ENCODE measurements at places on chromosomes 3 and 15.

DNA sequence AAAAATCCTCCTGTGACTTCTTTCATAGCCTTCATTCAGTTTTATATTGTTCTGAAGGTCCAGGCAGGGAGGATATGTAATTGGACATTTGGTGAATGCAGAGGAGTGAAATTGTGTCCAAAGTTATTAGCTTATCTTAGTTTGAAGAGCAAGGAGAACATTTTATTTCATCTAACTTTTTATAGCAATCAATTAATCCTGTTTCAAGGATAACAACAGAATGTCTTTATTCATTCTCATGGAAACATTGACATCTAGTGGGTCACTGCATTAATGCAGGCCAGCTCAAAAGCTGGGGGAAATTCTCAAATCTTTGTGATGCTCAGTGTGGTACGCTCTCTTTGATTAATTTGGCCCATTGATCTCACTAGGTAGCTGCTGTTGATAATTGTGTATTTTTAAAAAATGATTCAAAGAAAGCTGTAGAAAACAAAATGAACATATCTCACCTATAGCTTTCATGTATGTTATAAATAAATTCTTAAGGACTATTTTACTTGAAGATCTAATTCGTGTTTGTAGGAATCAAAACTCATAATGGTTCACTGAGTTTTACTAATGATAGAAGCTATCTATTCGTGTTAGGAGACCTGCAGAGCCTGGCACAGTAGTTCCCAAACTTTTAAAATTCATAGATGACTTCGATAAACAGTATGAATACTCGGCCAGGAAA lies 150.8 kb upstream of the KCNMB2 start:
- DNase-seq = peak; percentile 38

DNA sequence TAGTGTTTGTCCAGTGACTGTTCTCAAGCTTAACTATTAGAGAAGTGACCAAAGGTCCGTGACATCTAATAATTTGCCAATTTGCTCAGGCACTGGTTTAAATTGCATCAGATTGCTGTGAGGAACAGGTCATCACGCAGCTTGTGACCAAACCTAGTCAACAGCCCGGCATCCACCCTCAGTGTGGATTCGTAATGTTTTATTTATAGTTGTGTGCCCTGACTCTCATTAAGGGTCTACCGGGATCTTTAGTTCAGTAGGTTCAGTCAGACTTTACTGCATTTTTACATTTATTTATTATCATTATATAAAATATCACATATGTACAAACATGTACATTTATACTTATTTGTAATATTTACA lies 46.4 kb upstream of the PGPEP1L start:
- DNase-seq = no peak

DNA sequence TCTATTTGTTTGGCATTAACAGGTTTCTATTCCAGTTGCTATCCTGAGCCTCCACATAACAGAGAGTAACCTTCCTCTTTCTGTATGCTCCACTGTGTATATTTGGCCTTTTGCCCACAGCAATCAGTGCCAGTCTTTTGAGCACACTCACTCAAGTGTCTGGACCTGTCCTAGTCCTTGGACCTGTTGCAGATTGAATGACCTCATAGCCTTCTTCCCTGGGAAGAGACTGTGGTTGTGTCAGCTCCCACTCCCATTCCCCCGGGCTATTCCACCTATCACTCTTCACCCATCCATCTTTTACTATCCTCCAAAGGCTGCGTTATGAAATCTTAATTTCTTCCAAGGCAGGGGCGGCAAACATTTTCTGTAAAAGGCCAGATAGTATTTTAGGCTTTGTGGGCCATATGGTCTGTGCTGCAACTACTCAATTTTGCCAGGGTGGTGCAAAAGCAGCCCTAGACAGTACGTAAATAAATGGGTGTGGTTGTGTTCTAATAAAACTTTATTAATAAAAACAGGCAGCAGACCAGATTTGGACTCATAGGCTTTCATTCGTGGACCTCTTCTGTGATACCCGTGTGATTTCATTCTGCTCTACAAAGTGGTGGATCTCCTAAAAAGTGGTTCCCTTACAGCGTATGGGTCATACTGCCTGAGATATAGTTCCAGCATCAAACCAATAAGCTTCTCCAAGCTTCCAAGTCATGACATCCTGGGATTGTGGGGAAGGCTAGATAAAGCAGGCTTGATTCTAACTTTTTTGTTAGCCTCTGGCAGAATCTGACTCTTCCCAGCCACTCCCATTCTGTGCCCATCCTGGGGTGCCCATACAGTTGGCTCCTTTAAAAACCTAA lies 57.4 kb downstream of the CDAN1 start:
- DNase-seq = no peak

- DNase-seq = no peak
Observed at GRCh38 chr3:87555290-87555689, 278.9 kb upstream of the POU1F1 start.

DNA sequence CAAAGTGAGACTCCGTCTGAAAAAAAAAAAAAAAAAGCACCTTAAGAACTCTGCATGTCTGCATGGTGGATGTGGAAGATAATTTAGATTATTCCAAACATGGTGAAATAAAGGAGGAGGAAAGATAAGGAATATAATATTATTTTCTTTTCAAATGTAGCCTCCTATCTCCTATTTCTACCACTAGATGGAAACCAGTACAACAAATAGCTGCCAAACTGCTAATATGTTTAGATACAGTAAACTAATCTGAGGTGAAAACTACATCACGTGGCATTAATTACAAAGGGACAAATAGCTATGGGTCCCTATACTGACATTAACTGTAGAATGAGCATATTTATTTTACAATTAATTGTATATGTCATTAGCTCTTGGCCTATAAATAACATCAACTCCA lies 197.8 kb downstream of the TBC1D5 start:
- DNase-seq = no peak

DNA sequence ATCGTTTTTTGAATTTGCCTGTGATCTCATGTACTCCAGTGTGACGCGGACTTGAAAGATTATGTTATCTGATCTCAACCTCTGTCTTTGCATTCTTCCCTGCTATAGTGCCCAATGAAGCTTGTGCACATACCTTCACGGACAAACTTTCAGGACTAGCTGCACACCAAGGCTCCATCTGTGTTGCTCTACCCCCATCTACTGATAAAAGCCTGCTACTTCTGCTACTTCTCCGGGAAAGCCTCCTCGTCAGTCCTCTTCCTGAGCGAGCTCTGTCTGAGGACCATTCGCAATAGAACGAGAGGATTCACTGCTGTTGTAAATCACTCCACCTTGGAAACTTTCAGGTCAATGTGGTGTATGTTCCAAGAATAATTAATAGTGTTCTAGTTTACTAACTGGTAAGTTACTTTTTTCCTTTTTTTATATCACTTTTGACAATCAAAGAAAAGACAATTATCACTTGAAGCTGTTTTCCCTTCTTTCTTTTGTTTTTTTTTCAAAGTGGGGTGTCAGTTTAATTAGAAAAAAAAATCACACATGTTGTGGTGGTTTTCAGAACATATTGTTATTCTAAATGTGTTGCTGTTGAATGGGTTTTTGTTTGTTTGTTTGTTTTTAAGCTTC lies 217.6 kb downstream of the ARRDC4 start:
- peak; percentile 67 for DNase-seq

DNA sequence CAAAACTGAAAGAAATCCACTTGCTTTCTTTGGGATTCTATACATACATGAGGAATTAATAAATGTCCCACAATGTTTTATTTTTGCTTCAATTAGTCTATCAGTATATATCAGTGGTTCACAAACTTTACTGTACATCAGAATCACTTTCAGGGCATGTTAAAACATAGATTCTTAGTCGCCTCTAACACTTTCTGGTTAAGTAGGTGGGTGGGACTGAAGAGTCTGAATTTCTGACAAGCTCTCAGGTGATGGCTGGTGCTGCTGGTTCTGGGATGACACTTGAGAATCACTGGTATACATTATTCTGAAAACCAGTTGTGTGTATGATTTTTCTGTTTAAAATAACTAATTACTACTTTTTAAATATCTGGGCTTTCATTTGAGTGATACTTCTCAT lies 393.3 kb downstream of the TBC1D5 start:
- no peak for DNase-seq

- DNase-seq = no peak
Observed at GRCh38 chr3:54712539-54712938, 215.3 kb downstream of the LRTM1 start.

DNA sequence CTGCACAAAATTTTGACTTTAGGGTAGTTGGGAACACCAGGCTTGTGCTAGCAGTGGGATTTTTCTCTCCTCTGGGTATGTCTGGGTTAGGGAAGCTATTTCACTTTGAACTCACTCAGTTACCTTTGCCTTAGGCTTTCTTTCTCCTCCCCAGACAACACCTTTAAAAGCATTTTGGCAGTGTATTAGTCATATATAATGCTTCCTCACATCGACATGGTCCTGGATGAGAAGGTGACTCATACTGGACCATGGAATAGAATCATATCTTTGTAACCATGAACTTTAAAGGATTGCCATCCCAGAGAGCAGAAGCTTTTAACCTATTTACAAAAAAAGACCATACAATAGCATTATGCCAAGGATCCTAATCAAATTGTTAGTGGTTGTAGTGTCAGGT lies 2.7 kb downstream of the RYR3 start:
- no peak for DNase-seq

- DNase-seq = no peak
Observed at GRCh38 chr3:172560026-172560425, 36.8 kb upstream of the TNFSF10 start.

- DNase-seq = peak; percentile 62
Observed at GRCh38 chr15:41827290-41827879, 507 bp upstream of the JMJD7 start.

DNA sequence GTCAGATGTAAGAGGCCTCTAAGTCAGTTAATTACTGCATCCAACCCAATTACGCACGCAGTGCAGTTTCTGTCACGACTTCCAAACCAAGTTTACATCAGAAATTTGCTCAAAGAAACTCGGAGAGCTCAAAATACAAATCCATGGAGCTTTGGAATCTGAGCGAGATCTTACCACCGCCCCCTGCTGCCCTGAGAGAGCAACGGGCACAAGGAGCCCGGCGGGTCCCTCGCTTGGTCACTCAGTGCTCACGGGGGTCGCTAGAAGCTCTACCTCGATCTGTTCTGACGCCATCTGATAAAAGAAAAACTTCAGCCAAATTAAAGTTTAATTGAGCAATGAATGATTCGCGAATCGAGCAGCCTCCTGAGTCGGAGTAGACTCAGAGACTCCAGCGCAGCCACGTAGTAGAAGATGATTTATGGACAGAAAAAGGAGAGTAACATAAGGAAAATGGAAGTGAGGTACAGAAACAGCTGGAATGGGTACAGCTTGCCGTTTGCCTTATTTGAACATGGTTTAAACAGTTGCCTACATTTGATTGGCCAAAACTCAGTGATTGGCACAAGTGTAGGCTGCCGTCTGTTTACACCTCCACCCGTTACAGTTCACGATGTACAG lies 232.7 kb upstream of the ATP10A start:
- DNase-seq = peak; percentile 39

DNA sequence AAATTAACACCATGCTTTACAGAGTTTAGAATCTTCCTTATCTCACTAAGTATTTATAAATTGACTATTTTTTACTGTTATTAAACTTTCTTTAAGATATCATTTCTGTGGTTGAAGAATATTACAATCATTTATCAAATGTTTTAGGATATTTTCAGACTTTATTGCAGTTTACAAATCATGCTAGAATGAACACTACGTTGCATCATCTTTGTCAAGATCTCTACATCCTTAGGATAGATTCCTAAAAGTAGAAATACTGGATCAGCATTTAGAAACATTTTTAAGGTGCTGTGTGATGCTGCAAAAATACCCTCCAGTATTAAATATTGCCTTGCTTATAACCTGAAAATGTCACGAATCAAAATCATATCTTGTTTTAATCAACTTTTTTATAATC lies 2.5 kb upstream of the PLD1 start:
- DNase-seq = no peak

- no peak for DNase-seq
Observed at GRCh38 chr3:151101270-151101969, 16.0 kb downstream of the MED12L start.

GRCh38 chr15:25903024-25903581 lies 40.0 kb upstream of the ATP10A start:
- DNase-seq = no peak

GRCh38 chr3:39165518-39165917 lies 12.1 kb upstream of the CSRNP1 start:
- DNase-seq = no peak

DNA sequence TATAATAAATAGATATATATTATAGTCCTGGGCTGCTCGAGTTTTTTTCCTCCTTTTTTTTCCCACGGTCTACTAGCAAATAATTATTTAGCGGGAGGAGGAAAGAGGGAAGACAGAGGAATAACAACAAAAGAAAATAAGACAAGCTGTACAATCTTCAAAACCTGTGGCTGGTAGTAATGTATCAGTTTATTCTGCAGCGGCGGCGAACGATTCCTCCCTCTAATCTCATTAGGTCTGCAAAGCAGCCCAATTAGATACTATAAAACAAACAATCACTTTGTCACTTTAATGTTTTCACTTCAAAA lies 390 bp upstream of the TLE3 start:
- DNase-seq = no peak

GRCh38 chr15:37865687-37866086 lies 68.8 kb upstream of the TMCO5A start:
- DNase-seq = no peak

GRCh38 chr3:164024786-164025185 lies 1053.5 kb downstream of the SI start:
- DNase-seq = no peak

DNA sequence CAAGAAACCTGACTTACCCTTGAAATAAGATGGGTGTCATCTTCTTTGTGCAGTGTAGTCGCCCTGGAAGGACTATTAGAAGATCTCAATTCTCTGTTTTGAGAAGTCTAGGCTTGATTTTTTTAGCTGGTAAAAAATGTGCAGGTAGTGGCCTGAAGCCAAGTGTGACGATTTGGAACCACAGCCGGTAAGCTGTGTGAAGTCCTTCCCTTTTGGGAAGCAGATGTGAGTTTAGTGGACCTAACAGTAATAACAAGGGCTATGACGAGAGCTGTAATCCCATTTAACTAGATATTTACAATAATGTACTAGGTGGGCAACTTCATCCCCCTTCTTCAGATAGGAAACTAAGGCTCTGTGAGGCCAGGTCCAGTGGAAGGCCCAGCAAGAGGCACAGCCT lies 81.7 kb upstream of the MYZAP start:
- DNase-seq = no peak

DNA sequence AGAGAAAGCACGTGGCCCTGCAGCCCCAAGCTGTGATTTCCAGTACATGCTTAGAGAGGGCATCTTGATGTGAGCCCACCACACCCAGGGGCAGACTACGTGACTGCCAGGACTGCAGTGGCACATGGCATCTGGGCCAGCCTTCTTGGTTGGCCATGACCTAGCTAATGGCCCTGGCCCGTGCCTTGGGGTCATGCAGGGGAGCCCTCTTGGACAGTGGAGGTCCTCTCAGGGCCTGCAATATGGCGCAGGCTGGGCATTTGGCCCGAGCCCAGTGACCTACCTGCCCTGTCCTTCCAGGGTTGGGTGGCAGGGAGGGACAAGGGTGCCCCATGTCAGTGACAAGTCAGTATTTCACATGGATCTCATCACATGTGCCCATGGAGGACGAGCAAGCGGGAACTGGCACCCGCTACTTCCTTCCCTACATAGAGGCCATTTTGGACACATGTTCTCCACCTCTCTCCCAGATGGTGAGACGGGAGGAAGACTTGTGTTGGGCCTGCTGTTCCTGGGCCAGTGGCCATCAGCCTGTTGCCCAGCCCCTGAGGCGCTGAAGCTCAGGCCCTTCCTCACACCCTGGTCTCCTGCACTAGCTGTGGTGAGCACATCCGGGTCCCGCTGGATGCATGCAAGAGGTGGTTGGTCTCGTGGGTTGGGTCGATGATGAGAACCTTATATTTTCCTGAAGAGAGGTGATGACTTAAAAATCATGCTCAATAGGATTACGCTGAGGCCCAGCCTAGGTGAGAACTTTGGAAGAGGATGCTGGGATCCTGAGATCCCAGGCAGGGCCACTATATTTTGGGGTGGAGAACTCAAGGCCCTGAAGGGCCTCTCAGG lies 195.6 kb downstream of the UBE3A start:
- DNase-seq = no peak
